Activated naive CD4-positive, alpha-beta T cell treated with anti-CD3 and anti-CD28 coated beads, Interleukin-2, amount 10 ng/mL, durations not matched to agents 5 hours and 36 hours (primary cell): ENCODE measurements at places on chromosomes 4 and X. TPM values are rescaled to one million over a fixed set of nuclear protein-coding genes. Genes with fewer than 3 reads are reported as not detected.

The SMIM10L2A gene
- total RNA-seq = 1.1 TPM

The COL25A1 gene
- 0.07 TPM for total RNA-seq

The CLDN34 gene
- not detected for total RNA-seq

The SFRP2 gene
- total RNA-seq = not detected

The NEUROG2 gene
- total RNA-seq = not detected

The HHIP gene
- total RNA-seq = not detected
